Cerebellar cortex (tissue), 1 donor: ENCODE measurements at places on chromosomes 2 and 18.

DNA sequence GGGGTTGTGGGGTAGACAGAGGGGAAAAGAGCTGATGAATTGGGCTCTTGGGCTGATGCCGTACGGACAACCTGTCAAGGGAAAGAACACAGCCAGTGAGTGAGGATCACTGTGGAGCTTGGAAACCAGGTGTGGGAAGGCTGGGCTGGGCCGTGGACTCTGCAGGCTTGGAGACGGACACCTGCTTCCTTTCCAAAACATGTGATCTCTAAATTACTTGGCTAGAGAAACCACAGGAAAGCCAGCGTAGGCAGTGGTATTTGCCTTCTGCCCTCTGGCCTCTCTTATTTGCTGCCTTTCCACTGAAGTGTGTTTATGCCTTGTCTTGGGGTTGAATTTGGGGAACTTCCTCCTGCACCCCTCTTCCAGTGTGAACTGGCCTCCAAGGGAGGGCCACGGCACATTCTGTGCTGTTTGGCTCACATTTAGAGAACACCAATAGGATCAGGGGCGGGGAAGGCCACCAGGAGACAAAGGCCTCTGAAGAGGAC, 267.7 kb downstream of the PRKCE start:
- DNase-seq = peak; percentile 25

- peak; percentile 37 for DNase-seq
These were observed 168.6 kb downstream of the SS18 start for GRCh38 chr18:25921677-25922421.

GRCh38 chr2:191512874-191513273, 165.1 kb upstream of the NABP1 start:
- DNase-seq = no peak

GRCh38 chr2:48148841-48149430, 242.6 kb upstream of the FBXO11 start:
- no peak for DNase-seq

DNA sequence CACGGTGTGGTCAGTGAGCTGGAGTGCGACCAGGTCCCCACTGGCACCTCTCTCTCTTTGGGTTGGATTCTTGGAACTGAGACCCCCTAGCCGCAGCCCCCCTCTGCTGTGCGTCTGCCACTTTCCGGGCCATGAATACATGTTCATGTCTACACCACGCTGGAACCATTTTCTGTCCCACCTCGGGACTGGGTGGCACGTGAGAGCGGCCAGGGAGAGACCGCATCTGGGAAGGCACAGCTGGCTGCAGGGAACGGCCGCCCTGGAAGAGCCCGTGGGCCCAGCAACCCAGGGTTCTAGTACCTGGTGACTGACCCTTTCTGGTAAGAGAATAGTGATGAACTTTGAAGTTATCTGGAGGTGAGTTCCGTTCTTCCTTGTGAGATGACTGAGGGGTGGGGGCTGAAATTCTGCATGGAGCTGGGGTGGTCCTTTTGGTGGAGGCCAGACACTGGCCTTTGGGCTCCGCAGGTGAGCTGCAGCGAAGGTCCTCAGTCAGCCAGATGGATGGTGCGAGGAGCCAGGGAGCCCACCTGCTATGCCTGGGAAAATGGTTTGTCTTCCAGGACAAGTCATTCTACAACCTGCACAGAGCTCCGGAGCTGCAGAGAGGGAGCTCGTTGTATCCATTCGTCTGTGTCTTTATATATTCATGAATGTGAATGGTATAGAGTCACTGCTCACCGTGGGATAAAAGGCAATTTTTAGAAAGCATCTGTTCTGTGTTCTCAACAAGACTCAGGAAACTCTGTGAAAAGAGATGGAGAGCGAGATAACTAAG, 223.5 kb downstream of the NDUFA10 start:
- no peak for DNase-seq

DNA sequence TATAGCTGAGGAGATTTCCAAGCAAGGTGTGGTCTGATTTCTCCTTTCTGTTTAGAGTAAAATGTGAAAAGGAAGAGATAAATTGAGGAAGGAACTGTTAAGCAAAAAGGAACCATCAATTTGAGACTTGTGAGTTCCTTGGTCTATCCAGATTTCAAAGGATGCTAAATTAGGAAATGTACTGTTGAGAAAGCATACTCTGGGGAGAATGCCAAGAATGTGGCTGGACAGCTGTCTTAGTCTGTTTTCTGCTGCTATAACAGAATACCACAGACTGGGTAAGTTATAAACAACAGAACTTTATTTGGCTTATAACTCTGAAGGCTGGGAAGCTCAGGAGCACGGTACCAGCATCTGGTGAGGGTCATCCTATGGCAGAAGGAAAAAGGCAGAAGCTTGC, 1097.2 kb downstream of the TDRD15 start:
- DNase-seq = no peak

DNA sequence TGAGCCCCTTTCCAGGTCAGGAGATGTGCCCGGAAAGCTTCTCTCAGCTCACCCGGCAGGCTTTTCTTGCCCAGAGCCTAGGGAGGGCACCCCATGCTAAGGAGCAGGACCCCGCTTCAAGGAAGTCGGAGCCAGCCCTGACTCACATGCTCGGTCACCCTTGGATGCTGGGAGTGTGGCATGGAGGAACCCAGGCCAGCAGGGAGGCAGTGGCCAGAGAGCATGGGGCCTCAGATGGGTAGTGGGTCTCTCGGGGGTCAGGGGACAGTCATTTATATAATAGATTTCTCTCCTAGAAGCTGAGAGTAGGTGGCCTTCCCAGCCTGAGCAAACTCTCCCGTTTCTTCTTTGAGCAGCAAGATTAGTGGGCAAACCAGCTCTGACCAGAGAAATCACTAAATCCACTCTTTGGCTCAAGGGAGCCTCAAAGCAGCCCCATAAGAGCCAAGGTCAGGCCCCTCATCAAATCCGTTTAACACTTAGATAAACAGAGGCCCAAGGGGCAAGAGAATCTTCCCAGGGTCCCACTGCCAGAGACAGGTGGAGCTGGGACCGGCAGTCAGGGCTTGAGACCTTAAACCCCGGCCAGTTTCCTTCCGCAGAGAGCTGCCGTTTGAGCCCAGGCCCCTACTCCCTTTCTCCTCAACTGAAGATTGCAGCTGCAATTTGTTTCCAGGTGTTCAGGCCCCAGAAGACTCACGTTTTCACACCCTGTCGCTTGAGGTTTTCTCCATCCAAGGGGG, 113.1 kb downstream of the CYP26B1 start:
- DNase-seq = no peak

DNA sequence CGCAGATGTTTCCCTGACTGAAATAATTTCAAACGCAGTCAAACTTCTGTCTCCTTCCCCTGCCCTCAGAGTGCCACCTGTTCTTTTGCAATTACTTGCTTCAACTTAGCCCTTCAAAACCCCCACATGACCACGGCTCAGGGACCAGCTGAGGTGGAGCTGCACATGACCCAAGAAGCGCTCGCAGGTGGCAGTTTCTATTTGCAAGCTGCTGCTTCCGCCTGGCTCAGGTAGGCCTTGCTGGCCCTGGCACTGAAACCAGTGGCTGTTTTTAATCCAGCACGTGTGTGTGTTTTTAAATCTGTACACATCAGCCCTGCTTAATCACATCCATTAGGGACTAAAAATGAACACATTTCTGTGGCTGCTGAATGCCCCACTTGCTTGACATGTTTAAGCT, 95.3 kb downstream of the CCDC93 start:
- no peak for DNase-seq

- peak; percentile 79 for DNase-seq
These were observed 752 bp downstream of the MGAT4A start for GRCh38 chr2:98730053-98730706.

GRCh38 chr2:26175466-26176278, 2.8 kb downstream of the GAREM2 start:
- DNase-seq = no peak

DNA sequence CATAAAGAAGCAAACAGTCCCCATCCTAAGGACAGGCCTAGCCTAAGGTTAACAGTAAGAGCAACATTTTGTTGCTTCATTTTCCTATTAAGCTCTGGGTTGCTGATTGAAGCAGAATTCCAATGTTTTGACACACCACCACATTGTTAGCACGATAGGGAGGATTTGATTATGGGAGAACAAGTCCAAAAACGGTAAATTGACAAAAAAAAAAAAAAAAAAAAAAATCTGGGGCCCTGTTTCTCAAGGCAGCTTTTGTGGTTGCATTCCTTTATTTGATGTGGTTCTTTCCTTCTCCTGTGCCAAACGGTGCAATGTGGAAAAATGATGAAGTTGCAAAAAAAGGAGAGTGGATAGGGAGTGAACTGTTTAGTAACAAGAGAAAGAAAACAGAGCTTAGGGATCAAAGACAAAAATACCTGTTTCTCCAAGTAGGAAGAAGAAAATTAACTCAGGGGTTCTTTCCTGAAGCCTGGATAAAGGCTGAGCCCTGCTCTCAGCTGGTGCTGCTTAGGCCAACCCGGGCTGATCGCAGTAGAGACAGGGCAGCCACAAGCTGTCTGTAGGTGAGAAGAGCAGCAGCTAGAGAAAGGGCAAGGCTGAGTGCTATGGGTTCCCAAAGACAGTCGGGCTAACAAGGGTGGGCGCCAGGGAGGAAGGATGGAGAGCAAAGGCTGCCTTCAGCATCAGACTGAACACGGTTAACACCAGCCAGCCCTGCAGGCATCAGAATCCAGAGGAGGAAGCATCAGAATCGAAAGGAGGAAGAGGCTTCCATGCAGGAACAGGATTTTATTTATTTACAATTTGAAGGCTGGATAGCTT, 167.8 kb upstream of the FOSL2 start:
- DNase-seq = no peak

- no peak for DNase-seq
These were observed 281.0 kb upstream of the KYNU start for GRCh38 chr2:142596334-142597088.

- DNase-seq = no peak
These were observed 78.8 kb upstream of the TTN start for GRCh38 chr2:178886006-178886405.

- no peak for DNase-seq
These were observed 94.8 kb downstream of the FTCDNL1 start for GRCh38 chr2:199756211-199756610.

- no peak for DNase-seq
These were observed 593.2 kb downstream of the ZEB2 start for GRCh38 chr2:143926736-143927135.

DNA sequence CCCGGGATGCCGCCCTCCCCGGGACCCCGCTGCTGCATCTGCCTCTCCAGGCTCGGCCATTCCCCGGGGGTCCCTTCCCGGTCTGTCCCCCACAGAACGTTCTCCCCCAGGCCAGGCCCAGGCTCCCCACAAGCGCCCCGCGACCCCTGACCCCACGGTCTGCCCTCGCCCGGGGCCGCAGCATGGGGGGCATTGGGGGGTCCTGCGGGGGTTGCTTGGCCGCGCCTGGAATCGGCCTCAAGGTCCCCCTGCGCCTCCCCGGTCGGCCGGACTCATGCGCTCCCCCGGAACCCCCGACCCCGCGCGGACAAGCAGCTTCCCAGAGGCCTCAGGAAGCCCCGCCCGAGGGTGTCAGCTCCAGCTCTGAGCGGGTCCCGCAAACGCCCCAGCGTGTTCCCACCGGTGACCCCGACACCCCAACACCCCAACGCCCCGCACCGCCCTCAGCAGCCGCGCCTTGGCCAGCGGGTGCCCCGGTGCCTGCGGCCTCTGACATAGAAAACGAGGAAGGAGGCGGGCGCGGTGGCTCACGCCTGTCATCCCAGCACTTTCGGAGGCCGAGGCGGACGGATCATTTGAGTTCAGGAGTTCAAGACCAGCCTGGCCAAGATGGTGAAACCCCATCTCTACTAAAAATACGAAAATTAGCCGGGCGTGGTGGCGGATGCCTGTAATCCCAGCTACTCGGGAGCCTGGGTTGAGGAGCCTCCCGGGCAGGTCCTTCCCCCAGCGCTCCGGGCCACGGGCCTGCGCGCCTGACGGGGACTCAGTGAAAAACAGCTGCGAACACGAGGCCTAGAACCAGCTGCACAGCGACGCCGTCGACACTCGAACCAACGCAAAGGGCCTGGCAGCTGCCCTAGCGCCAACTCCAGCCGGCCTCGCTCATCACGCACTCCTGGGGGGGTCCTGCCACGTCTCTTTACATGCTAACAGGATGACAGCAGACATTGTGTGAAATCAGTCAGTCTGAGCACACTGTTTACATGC, 61.8 kb upstream of the CTDP1 start:
- DNase-seq = no peak

GRCh38 chr2:199979398-199979797, 24.0 kb downstream of the MAIP1 start:
- DNase-seq = no peak

GRCh38 chr2:216328347-216328746, 43.9 kb downstream of the MARCHF4 start:
- no peak for DNase-seq

DNA sequence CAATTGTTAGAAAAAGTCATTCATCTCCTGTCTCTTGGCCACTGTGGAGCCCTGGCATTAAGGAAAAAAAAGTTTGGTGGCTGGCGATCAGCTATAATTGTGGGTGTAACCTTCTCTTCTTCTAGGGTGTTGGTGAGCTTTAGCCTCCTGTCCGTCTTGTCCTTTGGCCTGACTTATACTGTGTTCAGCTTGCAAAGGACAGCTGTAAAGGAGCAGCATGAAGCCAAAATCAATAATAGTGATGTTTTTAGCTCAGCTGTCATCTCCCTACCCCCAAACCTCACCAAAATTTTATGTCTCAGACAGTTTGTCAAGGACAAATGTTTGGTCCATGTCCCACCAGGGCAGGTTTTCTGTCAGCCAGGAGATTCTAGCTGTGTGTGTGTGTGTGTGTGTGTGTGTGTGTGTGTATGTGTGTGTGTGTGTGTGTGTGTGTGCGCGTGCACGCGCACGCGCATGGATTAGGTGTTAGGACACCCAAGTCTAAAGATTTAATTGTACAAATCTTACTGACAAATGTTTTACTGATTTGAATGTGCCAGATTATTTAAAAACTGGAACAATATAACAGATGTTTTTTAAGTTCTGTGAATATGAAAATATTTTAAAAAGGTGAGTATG, 109.2 kb downstream of the PTPRM start:
- DNase-seq = no peak

GRCh38 chr2:166643980-166644379, 149.9 kb upstream of the SCN7A start:
- DNase-seq = no peak

DNA sequence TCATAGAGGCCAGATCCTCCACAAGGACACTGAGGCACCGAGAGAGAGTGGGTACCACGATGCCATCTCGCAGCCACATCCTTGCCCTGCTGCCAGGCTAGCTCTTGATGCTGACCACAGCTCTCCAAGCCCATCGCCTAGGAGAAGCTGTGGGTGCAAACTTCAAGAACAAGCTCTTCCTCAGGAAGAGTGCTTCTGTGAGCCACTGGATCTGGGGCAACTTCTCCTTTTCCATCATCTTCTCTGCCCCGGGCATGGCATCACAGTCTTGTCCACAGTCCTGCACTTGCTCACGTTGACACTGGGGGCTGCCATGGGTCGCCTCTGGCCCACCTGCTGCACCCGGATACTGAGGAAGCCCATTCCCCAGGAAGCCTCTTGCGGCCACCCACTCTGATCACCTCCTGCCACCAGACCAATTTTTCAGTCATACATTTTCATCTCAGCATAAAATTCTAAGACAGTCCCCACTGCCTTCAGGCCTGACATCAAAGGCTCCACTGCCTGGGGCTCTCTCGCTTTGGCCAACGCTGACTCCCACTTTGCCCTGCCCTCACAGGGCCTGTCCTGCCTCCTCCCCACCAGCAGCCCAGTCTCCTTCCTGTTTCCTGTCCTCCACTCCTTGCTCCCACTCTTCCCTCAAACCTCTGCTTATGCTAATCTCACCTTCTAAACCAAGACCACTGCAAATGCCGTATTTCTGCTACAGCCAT, 243.9 kb downstream of the AFF3 start:
- no peak for DNase-seq

GRCh38 chr2:127572841-127573240, 37.4 kb downstream of the MYO7B start:
- DNase-seq = no peak

GRCh38 chr2:56474412-56475158, 290.8 kb downstream of the CCDC85A start:
- DNase-seq = peak; percentile 74

GRCh38 chr2:160484859-160485520, 8.6 kb downstream of the RBMS1 start:
- no peak for DNase-seq
